ENCODE measurements at places on chromosomes 1 and 21.

DNA sequence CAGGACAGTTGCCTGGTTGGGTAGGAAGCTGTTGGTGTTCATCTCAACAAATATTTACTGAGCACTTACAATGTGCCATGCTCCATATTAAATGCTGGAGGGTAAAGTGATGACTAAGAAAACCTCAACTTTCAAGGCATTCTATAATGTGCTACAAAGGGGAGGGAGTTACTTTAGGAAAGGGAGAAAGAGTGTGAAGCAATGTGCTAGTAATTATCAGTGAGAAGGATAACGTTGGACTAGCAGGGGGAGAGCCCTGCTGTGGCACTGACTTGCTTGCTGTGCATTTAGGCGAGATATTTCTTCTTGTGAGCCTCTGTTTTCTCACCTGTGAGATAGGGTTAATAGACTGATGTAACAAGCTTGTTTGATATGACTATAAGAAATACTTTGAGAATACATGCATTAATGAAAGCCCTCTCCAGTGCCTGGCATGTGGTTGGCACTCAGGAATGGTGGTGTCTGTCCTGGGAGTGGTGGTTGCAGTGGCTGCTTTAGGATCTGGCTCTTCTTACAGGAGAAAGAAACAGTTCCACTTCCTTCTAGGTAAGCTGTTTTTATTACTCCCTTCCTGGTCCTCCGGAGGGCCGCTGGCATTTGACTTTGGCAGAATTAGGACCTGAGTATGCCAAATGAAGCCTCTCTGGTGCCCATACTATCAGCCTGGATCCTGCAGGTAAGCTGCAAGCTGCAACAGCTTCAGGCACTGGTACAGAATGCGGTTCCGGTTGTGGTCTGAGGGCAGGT is 111.1 kb upstream of the COA6 start:
- no peak for DNase-seq

GRCh38 chr1:119544165-119544762 is 37.3 kb downstream of the HSD3B1 start:
- no peak for DNase-seq

DNA sequence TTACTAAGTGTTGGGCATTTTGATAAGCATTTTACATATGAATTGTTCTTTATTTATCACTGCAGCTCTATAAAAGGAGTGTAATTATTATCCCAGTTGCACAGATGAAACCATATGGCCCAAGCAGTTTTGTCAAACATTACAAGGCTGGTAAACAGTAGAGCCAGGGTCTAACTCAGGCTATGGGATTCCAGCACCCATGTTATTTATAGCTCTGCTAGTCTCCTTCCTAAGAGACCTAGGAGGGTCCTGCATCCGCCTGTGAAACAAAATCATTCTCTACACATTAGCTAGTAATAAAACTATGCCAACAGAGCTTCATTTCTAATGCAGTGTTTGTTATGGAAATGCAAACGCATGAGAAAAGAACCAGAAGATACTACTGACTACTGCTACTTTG is 58.6 kb downstream of the IL23R start:
- no peak for DNase-seq

DNA sequence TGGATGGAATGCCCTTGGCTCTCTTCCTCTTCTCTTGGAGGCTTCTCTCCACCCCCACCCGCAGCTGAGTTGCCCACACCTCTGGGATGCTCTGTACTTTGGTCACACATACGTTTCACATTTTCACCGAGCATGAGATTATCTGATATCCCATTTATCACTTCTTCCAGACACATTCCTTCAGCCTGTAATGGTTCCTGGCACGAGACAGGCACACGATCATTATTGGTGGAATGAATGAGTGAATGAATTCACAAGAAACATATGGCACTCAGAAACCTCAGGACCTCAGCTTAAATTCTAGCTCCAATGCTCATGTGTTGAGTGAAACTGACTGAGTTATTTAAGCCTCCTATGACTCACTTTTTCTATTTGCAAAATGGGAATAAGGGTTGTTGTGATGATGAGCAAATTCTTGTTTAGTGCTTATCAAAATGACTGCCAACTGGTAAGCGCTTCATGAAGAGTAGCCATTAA is 242.7 kb upstream of the JUN start:
- no peak for DNase-seq

GRCh38 chr1:107940701-107941100 is 24.3 kb downstream of the VAV3 start:
- no peak for DNase-seq

GRCh38 chr1:78408192-78408591 is 82.6 kb upstream of the PTGFR start:
- no peak for DNase-seq

GRCh38 chr1:110570307-110570706 is 35.9 kb downstream of the KCNA2 start:
- DNase-seq, result no peak

DNA sequence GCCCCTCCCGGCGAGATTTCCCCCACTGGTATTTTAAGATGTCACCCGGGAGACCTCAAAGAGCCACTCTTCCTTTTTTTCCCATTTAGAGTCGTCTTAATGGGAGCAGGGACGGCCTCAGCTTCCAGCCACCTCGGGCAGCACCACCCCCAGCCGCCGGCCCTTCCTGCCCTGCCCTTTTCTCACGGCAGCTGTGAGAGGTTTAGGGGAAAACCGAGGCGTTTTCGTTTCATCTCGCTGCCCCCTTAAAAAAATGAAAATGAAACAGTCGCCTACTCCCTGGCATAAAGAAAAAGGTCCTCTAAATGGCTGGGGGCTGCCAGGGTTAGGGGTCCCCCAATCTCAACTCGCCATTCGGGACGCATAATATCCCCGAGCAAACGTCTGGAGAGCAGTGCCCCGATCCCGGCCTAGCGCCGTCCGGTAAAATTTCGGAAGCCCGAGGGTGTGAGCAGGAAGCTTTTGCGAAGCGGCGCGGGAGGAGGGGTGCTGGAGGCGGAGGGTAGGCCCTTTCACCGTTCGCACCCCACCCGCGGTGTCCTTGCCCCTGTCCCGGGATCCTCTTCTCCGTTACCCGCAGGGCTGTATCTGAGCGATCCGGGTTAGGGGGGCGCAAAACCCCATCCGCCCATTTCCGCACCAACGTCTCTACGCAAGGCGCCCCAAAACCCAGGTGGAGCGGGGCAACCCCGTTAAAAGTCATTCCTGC is 1.2 kb downstream of the RUNX3 start:
- no peak for DNase-seq

DNA sequence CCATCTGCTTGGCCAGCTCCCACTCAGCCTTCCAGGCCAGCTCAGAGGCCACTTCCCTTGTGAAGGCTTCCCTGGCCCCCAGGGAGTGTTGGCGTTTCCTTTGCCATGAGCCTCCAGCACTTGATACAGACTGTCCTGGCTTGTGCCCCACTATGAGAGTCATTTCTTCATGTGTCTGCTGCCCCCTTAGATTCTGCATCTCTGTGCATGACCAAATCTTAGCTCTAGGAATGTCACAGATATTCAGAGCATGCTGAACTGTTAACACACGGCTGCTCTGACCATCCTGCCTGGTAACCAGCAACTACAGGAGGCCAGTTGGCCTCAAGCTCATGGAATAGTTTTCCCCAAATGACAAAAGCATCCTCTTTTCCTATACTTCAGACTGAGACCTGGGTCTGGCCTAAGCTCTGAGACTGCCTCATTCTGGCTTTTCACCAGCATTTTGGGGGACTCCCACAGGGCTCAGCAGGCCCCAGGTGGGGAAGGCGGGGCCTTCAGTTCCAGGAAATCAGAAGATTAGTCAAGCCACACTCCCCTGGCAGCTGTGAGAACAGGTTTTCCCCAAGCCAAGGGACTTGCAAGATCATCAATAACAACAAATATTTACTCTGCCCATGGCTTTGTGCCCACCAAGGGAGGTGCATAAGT is 182.6 kb upstream of the EDN2 start:
- no peak for DNase-seq

GRCh38 chr1:4066860-4067599 is 167.0 kb upstream of the C1orf174 start:
- DNase-seq, result no peak

DNA sequence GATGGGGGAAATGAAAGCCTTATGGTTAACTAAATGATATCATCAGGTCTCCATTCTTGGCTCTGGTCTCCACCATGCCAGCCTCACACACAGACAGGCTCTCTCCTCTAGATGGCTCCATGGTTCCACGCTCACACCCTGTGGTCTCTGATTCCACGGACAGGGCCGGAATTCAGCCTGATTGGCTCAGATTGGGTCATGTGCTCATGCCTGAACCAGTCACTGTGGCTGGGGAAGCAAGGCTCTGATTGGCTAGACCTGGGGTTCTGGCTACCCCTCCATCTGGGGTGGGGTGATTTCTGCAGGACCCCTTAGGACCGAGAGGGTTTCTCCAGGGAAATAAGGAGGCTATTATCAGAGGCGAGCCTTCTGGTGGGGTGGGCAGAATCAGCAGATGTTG is 277.0 kb downstream of the PTPRU start:
- no peak for DNase-seq

GRCh38 chr1:39160703-39161102 is 43.8 kb upstream of the MACF1 start:
- no peak for DNase-seq

DNA sequence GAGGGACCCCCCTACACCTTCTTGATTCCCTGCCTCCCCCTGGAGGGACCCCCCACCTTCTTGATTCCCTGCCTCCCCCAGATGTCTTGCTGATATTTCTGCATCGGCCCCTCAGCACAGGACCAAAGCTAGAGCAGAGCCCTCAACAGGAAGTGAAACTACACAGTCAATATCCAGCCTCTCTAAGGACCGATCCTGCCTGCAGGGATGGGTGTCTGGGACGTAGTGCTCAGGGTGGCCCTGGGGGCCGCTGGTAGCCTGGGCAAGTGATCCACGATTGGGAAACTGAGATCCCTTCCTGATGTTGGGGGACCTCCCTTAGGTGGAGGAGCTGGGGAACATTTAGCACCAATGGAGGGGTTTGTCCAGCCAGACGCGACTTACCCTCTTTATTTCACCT is 3.9 kb upstream of the LEFTY2 start:
- DNase-seq, result no peak

GRCh38 chr1:177848577-177848976 is 121.3 kb downstream of the SEC16B start:
- DNase-seq, result no peak

GRCh38 chr1:21655748-21656147 is 13.4 kb downstream of the RAP1GAP start:
- DNase-seq, result no peak

DNA sequence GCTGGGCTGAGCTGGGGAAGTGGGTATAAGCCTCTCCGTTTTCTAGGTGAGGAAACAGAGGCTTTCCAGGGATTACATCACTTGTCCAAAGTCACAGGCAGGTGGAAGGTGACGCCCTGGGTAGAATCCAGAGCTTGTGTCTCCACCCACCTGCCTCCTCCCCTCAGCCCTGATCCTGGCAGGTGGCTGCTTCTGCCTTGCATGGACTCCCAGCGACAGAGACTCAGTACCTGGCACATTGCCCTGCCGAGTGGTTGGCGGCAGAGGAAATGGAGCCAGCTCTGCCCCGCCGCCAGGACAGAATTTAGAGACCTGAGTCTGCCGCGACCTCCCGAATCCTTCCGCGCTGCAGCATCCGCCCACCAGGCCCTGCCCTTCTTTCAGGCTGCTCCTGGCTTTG is 2.1 kb downstream of the PLA2G2E start:
- DNase-seq, result no peak

GRCh38 chr1:54016343-54017282 is 1.4 kb downstream of the LDLRAD1 start:
- DNase-seq, result no peak

DNA sequence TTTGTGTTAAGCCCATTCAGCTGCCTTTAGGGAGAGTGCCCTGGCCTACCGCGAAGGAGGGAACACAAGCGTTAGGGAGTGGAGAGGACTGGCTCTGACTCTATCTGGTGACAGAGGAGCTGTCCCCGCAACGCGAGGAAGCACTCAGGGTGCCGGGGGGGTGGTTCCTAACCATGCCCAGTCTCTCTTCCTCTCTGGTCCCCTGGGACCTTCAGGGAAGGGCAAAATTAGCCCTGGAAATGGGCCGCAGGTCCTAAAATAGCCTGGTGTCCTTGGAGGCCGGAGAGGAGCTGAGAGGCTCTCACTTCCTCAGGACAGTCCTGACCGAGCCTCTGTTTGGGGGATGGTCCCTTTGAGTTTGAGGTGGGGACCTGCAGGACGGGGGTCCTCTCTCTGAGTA is 5.8 kb downstream of the SLC45A1 start:
- no peak for DNase-seq

GRCh38 chr1:208010487-208011071 is 99.7 kb upstream of the CD34 start:
- DNase-seq, result no peak

DNA sequence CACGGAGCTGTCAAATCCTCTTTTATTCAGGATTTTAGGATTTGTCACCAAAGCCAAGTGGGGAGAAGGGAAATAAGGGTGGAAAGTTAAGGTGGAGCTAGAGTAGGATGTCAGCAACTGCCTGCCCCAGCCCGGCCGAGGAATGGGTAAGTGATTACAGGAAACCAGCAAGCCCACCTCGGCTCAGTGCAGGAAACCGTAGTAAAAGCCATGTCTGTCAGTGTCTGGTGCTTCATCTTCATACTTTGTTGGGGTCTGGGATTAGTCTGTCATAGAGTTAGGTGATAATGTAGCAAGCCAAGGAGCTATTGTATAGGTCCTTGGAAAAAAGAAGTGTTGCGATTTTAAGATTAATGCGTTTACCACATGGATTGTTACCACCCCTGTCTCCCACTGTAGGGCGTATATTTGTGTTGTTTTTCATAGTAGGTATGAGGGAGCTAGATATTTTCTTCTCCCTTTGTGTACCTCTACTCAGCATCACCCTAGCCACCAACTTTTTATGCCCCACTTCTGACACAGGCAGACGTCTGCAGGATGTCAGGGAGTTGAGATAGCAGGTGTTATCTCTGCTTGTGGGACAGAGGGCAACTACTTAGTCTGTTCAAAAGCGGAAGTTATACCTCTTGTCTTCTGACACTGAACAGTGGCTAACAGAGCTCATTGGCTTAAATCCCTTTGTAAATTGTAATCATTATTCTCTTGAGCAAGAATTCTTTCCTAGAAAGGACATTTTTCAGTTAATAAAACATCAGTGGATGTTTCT is 253.7 kb downstream of the HHAT start:
- DNase-seq, result no peak

- DNase-seq, result no peak
These were observed 14.2 kb upstream of the VN1R5 start for GRCh38 chr1:247241691-247242090.

- DNase-seq, result no peak
These were observed 403.7 kb downstream of the SIPA1L2 start for GRCh38 chr1:232226197-232226712.

- no peak for DNase-seq
These were observed 9.3 kb downstream of the MIER1 start for GRCh38 chr1:66933887-66934700.

- DNase-seq, result no peak
These were observed 2.3 kb downstream of the PIK3R3 start for GRCh38 chr1:46130121-46130520.

Measured in hippocampal formation (tissue), 2 donors.